Inflammatory macrophage treated with lipopolysaccharide for 4 hours (primary cell): ENCODE measurements at places on chromosomes 3 and 15.
A peak's percentile ranks its signal among the peaks of the same experiment; 100 is the strongest.

- DNase-seq: no peak
Measured at GRCh38 chr3:62839748-62840147, 35.5 kb downstream of the CADPS start.

DNA sequence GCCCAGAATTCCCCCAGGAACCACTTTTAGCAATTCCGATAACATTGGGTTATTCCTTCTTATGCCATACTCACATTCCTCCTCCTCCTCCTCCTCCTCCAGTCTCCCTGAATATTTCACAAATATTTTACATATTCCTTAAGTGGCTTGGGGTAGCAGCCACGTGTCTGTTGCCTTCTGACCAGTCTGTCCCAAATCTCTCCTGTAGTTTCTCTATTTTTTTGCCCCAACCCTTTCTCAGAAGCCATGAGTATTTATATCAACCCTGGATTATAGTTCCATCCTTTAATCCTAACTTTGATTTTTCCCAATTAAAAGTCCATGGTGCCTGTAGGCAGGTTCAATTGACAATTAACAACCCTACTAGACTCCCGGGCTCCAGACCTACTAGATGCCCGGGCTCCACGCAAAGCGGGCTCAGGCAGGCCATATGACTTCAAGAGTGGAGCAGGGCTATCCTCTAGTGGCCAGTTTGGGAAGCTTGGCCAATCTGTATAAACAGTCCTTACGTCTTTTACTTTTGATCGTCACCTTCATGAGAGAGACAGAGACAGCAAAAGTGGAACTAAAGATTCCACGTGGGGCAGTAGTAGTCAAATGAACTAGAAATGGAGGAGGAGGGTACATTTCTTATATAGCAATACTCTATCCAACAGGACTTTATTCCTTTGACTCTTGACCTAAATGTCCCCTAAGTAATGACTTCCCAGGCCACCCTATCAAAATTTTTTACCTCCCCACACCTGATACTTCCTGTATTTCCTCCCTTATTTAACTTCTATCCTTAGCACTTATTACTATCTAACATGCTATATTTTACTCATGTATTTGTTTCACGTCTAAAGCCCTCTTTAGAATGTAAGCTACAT, 69.7 kb downstream of the USF3 start:
- peak; percentile 80 for DNase-seq

GRCh38 chr15:71443538-71443937, 328.3 kb downstream of the THSD4 start:
- peak; percentile 27 for DNase-seq

GRCh38 chr3:126067959-126068358, 16.0 kb downstream of the SLC41A3 start:
- DNase-seq: no peak

DNA sequence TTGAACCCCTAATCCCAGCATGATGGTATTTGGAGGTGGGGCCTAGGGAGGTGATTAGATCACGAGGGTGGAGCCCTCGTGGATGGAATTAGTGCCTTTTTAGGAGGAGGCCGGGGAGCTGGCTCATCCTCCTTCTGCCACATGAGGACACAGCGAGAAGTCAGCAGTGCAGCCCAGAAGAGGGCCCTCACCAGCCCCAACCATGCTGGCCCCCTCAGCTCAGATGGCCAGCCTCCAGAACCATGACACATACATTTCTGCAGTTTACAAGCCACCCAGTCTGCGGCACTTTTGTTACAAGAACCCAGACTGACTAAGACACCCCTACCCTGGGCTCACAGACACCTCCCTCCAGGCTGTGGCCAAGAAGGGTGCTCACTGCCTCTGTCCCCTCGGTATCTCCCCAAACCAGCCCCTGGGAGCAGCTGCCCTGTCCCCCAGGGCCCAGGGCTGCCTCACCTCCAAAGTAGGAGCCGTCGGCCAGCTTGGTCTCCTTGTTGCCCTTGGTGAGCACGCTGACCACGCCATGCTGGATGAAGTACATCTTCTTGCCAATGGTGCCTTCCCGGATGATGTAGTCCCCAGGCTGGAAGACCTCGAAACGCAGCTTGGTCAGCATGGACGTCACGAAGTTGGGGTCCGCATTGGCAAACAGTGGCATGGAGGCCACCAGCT, 44.1 kb downstream of the HCN4 start:
- no peak for DNase-seq

- peak; percentile 21 for DNase-seq
Measured at GRCh38 chr3:40179016-40179415, 130.5 kb upstream of the EIF1B start.

DNA sequence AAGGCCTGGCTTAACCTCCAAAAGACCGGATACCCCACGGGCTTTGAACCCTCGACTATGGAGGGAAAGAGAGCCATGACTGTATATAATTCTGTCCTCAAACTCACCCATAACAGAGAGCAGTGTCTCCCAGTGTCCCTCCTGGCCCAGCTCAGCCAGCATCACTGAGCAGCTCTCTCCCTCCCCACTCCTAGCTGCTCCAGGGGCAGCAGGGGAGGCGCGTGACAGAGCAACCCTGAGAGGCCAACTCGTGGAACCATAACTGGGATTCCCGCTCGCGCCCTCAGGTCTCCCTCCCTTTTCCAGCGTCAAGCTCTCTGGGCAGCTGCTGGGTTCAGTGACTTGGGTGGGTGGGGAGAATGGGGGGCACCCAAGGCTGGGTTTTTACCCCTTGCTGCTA, 561 bp upstream of the CPLX3 start:
- DNase-seq: no peak

GRCh38 chr3:110929816-110930215, 141.8 kb upstream of the NECTIN3 start:
- no peak for DNase-seq

DNA sequence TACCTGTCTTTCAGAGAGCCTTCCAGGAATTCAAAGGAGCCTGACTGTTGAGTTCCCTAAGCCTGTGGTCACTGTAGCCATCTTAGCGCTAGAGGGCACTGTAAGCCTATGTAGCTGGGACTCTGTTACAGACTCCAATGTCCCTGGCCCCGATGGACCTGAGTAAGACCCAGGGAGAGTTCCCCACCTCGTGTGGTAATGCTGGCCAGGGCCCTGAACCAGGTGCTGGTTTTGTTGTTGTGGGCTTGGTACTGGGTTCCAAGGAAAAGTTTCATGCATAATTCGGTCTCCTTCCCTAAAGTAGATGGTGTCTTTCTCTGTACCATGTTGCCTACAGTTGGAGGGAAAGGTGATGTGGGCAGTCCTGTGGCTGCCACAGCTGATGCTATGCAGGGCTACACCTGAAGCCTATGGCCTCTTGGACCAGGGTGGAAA, 32.4 kb downstream of the CDAN1 start:
- peak; percentile 61 for DNase-seq

DNA sequence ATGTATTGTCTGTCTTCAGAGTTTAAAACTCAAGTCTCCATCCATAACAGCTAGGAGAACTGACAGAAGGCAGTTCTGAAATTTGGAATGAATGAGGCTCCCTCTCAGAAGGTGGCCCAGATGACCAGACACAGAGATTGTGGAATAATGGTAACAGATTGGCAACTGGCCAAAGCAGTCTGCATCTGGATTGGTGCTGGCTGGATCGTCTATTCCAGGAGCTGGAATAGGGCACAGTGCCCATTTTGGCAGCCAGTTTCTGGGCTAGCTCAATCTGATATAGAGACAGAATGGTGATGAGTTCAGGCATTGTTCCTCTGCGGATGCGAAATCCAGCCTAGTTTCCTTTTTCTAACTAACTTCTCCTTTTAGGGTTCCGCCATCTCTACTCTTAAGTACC, 851.7 kb downstream of the PDCD6IP start:
- no peak for DNase-seq

GRCh38 chr15:98597666-98598065, 50.7 kb upstream of the IGF1R start:
- no peak for DNase-seq

GRCh38 chr15:50377867-50378751, 23.1 kb upstream of the GABPB1 start:
- DNase-seq: peak; percentile 46

DNA sequence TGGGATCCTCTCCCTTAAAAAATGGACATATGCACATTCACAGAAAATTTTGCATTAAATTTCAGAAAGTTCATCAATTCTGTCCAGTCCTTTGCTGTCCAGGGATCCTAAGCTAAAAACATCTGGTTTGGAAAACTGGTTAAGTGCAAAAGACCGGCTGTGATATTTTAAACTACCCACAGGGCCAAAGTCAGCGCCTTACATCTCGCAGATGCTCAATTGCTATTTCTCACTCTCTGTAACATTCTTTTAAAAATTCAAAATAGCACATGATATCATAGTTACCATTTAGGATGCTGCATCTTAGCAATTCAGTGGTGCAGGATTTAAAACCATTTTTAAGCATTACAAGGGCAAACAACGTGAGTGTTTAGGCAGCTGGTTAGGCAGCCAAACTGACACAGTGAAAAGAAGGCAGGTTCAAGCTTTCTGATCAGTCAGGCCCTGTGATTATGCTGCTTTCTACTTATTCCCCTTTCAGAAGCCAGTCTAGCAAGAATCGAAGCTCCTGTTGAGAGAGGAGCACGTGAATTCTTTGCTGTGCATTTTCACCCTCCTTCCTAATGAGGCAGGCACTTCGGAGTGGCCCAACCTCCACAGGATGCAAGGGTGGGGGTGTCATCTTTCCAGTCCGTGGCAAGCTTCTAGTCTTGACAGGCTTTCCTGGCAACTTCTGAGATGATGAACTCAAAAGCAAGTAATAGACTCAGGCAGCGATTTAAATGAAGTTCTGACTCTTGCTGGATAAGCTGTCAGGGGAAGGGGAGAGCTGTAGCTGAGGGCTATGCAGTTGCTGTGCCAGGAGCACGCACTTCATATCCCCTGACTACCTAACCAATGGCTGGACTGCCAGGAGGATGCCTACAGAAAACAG, 8.8 kb downstream of the PRICKLE2 start:
- no peak for DNase-seq

GRCh38 chr3:14847613-14848541, 29.1 kb downstream of the FGD5 start:
- peak; percentile 28 for DNase-seq

DNA sequence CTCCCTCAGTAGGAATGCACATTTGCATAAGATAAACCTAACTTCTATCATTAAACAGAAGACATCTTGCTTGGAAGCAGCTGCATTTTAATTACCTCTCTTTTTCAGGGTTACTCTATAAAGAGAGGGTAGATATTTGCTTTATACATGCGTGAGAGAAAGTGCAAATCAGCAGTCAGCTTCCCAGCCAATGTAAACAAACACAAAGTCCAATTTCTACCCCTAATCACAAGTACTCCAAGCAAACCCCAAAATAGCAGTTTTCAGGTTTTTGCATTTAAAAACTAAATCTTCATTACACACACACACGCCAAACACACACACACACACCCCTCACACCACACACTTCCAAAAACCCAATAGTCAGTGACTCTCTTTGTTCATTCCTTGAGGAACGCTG, 303.9 kb upstream of the ALCAM start:
- DNase-seq: no peak

GRCh38 chr3:47007001-47007400, 27.5 kb downstream of the NBEAL2 start:
- DNase-seq: no peak

GRCh38 chr15:62390791-62391640, 225.9 kb upstream of the C2CD4B start:
- peak; percentile 13 for DNase-seq

GRCh38 chr3:114435386-114436115, 141.7 kb downstream of the TIGIT start:
- no peak for DNase-seq

GRCh38 chr15:64599716-64600115, 139.3 kb downstream of the ZNF609 start:
- DNase-seq: no peak

GRCh38 chr3:172107403-172107802, 68.0 kb downstream of the FNDC3B start:
- DNase-seq: peak; percentile 36

- DNase-seq: peak; percentile 68
Measured at GRCh38 chr3:108100906-108101660, 10.3 kb upstream of the CD47 start.

DNA sequence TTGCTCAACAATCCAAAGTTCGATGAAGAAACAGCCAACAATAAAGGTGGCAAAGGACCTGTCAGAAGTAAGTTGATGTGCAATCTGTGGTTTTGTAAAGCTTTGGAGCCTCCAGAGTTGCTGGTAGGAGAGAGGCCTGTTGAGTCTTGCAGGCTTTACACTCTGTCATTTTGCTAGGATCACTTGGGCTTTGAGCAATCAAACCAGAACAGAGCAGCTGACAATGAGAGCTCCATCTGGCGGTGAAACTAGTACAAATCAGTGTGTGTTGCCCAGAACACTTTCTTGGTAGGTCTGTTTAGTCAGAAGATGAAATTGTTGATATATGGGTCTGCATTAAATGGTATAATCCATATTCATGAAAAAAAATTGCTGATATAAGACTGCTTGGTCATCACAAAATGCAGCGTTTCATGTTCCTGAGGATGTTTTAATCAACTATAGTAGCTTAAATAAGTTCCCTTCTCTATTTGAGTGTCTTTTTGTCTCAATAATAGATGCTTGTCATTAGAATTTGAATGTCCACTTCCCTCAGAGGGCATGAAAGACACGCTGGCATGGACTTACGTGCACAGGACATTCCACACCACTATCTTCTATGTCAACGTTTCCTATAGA, 25.7 kb downstream of the TMOD2 start:
- DNase-seq: peak; percentile 87

GRCh38 chr3:183449391-183449790, 21.0 kb upstream of the MCF2L2 start:
- DNase-seq: peak; percentile 33

DNA sequence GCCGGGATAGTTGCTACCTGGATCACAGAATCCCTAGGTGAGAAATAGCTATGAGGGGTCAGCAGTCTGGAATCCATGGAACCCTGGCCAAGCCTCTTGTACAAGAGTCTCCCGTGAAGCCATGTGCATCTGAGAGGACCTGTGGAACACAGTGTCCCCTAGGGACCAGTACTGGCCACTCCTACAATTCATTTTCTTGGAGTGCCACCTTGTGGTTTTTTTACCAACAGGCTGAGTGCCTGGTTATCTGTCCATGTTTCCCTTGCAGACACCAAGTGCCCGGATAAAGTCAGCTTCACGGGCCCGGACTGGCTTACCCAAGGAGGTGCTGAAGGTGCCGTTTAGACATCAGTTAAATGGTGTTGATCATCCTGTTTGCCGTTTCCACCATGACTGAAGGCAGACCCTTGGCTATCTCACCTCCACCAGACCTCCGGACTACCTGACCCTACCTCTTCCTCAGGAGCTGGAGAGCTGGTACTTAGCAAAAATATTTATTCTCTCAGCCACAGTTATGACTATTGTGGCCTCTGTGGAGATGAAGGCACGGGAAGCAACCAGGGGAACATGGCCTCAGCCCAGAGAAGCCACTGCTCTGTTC, 93.9 kb downstream of the RBPMS2 start:
- DNase-seq: peak; percentile 37

- DNase-seq: no peak
Measured at GRCh38 chr3:179933914-179934313, 102.8 kb downstream of the PEX5L start.

DNA sequence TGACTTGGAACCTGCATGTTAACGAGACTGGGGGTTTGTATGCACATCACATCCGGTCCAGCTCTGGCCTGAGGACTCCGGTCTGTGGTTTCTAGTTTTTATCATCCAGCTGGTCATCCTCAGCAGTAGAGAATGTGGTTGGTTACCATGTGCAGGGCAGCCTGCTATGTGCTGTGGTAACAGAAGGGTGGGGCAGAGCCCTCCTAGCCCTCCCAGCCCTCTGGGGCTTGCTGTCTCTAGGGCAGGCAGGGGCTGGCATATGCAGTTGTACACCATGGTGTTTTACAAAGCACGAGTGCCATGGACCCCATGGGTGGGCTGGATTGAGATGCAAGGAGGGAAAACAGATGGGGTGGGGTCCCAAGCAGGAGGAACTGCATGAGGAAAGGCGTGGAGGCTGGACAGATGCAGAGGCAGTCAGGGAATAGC, 70.2 kb downstream of the APBA2 start:
- DNase-seq: no peak

- no peak for DNase-seq
Measured at GRCh38 chr3:47746264-47746663, 35.4 kb downstream of the SMARCC1 start.
